ENCODE measurements at places on chromosomes 4 and X. TPM values are rescaled to one million over a fixed set of nuclear protein-coding genes. Genes with fewer than 3 reads are reported as not detected.

DNA sequence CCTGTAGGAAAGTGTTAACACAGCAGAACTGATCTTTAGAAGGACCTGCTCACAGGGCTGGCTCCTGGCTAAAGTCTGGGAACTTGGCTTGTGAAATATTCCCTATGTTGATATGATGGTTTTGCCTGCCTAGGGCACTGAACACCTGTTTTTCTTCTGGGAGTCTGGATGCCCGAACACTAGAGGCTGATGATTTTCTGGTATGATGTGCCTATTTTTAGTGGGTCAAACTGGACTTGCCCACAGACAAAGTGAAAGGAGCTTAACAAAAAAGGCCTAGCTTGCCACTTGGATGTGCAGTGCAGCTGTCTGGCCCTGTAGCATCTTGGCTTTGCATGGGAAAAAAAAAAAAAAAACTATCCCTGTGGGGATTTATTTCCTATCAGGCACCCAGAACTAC, 39.1 kb downstream of the ZNF674 start:
- no peak for ATAC-seq

- no peak for ATAC-seq
Measured at GRCh38 chrX:19370061-19370460, 26.3 kb downstream of the PDHA1 start.

- ATAC-seq: no peak
Measured at GRCh38 chrX:40064055-40064597, 33.6 kb downstream of the BCOR start.

DNA sequence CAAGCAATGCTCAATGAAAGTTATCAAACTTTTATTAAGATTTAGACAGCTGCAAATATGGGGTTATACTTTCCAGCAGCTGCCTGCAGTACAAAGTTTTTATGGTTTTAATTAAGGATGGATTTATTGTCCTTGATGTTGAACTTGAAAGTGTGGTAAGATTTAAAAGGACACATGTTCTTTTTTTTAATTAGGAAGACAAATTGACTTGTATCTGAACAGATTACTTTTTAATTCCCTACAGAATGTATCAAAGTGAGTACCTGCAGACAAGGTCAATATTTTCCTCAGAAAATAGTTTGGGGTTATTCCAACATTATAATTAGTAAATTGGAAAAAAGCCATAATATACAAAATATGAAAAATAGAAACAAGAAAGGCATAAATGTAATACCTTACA, 218.2 kb upstream of the NEIL3 start:
- no peak for ATAC-seq

DNA sequence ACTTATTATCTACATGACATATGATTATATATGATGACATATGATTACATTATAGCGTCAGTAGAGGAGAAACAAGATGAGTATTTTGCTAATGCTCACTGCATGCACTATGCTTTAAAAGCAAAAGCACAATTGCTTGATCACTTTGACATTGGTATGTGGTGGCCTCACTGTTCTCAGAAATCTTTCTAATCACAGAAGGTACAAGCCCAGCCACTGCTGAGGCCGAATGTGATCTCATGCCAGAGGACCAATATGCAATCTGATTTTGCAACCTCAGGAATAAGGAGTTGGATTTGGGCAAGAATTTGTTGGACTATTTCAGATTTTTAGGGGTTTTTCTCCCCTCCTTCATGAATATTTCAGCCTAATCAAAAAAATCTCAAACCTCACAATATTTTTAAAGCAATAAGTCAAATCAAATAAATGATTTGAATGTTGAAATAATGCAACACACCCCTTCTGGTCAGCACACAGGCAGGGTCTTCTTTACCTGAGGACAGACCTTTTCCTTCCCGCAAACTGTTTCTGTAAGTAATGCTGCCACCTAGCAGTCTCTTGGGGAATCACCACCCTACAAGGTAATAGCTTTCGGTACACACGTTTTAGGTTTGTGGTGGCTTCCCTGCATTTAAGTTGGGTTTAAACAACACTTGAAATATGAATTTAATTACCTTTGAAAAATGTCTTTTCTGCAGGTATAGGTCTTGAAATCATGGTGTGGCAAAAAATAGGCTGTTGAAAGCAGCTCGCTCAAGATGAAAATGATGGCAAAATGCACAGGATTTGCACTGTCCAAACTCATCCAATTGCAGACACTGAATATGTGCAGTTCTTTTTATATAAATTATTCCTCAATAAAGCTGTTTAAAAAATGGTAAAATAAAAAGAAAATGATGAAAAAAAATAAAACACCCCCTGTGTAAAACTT, 4.8 kb upstream of the CXCL13 start:
- peak; percentile 57 for ATAC-seq

GRCh38 chrX:106612393-106612763, 600 bp downstream of the RADX start:
- peak; percentile 10 for ATAC-seq

DNA sequence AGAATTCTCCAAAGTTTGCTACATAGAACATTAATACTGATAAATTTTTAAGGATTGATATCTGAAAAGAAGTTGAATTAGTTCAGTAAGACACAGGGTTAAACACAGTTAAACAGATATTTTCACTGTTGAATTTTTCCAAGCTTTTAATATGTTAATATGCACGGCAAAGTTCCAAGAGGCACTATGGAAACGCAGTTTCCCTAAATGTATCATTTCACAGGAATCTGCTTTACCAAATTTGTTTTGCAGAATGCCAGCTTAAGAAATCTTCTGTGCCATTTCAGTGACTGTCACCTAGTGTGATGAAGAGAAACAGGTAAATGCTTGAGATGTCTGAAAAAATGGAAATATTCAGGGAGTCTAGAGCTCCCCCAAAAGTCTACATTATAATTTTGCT, 395.9 kb upstream of the GRIA3 start:
- ATAC-seq: no peak

DNA sequence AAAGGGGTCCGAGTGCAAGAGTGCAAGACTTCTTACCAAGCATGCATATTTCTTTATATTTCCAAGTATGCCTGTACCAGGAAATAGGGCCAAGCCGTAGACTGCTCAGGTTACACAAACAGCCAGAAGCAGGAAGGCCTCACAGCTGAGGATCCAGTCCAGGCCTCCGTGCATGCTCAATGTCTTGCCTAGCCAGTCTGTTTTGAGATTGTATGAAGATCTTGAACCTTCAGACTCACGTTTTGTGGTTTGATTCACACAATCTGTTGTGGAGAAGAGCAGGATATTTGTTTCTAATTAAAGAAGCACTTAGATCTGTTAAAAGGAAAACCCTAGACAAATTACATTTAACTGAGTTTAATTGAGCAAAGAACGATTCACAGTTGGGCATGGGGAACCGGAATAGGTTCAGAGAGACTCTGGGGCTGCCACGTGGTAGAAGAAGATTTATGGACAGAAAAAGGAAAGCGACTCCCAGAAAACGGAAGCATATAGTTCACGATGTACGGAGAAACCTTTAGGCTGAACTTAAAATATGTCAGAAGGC, 1.2 kb downstream of the MGST2 start:
- ATAC-seq: no peak

GRCh38 chr4:176889776-176890175, 97.1 kb upstream of the VEGFC start:
- no peak for ATAC-seq

DNA sequence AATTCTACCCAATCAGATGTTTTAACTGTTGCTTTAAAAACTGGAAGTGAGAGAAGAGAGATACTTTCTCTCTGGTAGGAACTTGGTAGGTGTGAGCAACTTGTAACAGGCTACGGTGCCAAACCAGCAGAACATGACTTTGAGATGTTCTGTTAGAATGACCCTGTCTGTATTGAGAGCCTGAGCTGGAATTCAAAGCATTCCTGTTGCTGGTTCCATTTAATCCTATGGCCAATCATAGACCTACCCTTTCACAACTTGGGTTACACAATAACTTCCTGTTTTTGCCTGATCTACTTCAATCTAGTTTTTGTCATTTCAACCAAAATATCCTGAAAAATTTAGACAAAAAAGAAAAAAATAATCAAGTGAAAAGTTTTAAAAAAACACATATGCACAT, 1.7 kb upstream of the PRRG1 start:
- no peak for ATAC-seq

GRCh38 chr4:38818441-38818976, 13.9 kb upstream of the TLR1 start:
- ATAC-seq: no peak

DNA sequence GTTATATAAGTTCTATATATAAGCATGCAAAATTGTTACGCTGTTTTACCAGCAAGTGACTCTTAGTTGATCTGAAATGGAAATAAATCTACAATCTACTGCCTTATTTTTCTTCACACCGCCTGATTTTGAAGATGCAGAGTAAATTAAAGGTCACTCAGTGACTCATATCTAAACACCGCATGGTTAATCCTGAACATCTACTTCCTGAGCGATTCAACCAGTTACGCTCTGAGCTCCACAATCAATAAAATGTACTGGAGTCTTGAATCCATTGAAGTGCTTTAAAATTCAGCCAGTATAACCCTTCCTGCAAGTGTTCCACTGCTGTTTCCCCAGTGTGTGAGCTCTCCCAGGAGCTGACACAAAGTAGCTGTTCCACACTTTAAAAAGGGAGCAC, 192.8 kb downstream of the SLC7A11 start:
- no peak for ATAC-seq

DNA sequence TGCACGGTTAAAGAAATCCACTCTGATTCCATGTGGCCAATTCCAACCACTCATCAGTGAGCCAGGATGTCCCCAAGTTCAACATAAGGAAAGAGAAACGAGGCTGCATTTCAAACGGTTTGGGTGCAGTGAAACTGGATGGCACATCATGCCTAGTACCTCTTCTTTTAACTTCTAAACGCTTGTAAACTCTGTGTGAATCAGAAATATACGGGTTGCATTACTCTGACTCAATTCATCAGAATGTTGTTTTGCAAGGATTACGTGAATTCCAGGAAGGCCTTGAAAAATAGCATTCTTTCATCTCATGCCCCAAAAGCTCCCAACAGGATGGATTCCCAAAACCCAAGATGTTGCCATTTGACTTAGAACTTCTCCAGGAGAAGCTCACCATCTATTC, 270.4 kb downstream of the LDB2 start:
- no peak for ATAC-seq

DNA sequence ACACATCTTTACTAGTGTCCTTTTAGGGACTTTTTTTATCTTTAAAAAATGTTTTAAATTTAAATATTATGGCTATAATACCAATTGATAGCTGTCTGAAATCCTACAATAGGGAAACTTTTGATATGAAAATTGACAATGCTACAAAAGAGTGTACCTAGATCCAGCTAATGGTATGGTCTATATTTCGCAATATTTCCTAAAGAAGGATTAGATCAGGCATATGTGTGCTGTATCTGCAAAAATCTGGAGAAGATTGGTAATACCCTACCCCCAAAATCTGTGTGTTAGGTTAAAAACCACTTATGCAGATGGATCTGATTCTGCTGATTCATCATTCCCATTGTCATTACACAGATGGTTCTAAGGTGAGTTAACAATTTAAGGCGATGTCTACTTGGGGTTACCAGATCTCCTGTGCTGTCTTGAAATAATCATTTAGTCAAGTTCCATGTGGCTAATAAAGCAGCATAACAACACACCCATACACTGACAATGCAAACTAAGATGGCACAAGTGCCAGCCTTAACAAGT, 137.1 kb downstream of the GASK1B start:
- ATAC-seq: no peak

DNA sequence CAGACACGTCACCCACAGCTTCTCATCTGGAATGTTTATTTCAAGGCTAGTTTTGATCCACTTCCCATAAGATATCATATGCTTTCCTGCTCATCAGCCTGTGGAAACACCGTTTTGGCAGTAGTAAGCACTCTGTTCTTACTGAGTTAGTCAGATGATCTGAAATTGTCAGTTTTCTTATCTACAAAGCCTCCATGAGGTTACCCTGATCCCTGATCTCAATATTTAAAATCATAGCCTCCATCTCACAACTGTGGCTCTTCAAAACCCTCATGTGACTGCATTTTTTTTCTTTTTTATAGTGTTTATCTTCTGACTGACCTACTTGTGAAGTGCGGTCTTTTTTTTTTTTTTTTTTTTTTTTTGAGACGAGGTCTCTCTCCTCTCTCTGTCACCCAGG, 22.7 kb downstream of the BST1 start:
- peak; percentile 11 for ATAC-seq

DNA sequence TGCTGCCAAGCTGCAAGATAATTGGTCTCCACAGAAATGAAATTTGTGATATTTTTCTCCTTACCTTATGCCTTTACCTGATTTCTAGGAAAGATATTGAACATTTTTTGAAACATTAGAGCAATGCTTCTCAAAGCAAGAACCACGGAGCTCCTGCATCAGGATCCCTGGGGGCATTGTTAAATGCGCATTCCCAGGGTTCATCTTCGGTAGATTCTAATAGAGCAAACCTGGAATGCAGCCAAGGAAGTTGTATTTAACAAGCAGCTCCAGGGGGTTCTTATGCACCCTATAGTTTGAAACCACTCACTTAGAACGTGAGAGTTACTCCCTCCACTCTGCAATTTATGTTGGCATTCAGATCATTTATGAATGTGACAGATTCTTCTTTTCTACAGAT, 126.2 kb downstream of the SLC39A8 start:
- ATAC-seq: no peak

GRCh38 chrX:133365871-133366611, 49.2 kb downstream of the GPC4 start:
- ATAC-seq: no peak

DNA sequence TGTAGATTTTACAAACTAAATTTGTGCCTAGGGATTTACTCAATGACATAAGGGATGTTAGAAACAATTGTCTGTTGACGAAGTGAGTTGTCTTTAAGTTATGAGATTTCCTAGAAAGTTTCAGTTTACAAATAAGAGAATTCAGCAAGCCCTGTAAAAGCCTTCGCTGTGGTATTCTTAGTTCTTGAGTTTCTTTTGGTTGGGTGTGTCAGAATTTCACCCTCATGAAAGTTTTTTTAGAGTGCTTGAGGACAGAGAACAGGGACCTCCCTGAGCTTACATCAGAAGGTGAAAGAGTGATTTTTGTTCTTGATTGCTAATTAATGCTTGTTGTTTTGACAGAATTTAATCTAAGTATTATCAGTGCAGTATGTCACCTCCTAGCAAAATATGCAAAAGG, 2628.2 kb downstream of the ARAP2 start:
- ATAC-seq: no peak

- ATAC-seq: no peak
Measured at GRCh38 chr4:21113496-21114223, 413.4 kb downstream of the PACRGL start.

- no peak for ATAC-seq
Measured at GRCh38 chr4:19707876-19708275, 543.8 kb upstream of the SLIT2 start.

SOX3 gene
- total RNA-seq: not detected

ADAMTS3 gene
- not detected for total RNA-seq

CORIN gene
- 0.26 TPM for total RNA-seq

MAGEB10 gene
- total RNA-seq: not detected

REELD1 gene
- total RNA-seq: not detected

RHOXF1 gene
- 0.37 TPM for total RNA-seq

KIAA1210 gene
- not detected for total RNA-seq

HTT-AS gene
- not detected for total RNA-seq

WDFY3 gene
- 2.3 TPM for total RNA-seq

TNIP3 gene
- 3.6 TPM for total RNA-seq

SMIM31 gene
- total RNA-seq: not detected
